ENCODE measurements at places on chromosomes 3 and 15.
A peak's percentile ranks its signal among the peaks of the same experiment; 100 is the strongest.

DNA sequence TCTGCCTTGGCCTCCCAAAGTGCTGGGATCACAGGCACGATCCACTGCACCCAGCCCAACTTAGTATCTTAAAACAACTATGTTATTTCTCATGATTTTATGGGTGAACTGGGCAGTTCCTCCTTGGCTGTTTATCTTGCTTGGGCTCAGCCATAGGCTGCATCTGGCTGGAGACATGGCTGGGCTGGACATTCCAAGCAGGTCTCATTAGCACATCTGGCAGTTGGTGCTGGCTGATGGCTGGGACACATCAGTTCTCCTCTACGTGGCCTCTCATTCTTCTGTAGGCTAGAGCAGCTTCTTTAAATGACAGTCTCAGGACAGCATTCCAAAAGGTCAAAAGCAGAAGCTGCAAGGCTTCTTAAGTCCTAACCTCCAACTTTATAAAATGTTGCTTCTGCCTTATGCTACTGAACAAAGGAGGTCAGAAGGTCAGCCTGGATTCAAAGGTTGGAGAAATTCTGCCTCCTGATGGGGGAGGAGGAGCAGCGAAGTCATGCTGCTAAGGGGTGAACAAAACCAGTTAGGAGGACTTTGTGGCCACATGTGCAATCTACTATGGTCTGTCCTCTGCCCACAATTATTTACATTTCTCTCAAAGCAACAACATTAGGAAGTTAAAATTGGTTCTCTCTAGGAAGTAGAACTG lies 144.0 kb downstream of the AQP9 start:
- DNase-seq: no peak

GRCh38 chr3:71400986-71401451 lies 182.5 kb downstream of the FOXP1 start:
- DNase-seq: no peak

DNA sequence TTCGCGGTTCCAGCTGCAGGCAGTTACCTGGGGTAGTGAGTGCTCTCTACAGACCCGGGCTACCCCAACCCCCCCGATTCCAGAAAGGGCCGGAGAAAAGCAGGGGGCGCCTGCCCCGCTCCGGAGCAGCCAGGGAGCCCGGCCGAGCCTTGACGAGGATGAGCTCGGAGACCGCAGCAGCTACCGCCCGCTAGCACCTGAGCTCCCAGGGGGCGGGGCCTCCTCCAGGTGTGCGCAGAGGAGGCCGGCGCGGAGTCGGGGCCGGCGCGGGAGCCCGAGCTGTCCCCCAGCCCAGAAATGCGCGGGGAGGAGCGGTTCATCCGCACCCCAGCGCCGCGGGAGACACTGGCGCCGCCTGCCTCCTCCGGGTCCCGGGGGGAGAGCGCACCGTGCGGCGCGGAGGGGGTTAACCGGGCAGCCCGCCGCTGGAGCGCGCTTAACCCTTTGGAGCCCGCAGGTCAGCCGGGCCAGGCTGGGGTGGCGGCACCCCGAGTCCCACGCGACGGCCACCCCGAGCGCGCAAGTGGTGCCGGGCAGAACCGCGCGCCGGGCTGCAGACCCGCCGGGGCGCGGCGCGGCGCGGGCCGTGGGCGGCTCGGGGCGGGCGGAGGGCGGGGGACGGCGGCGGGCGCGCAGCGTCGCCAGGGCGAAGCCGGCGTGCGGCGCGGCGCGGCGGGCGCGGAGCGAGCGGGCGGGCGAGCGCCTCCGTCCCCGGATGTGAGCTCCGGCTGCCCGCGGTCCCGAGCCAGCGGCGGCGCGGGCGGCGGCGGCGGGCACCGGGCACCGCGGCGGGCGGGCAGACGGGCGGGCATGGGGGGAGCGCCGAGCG lies at the start of gene CACNA1D:
Gene CACNA1D, plus strand, starts transcription at position 649 of the 829 bp plus-strand sequence. CDS start 556 bp downstream, outside the sequence.
- DNase-seq: peak; percentile 65

DNA sequence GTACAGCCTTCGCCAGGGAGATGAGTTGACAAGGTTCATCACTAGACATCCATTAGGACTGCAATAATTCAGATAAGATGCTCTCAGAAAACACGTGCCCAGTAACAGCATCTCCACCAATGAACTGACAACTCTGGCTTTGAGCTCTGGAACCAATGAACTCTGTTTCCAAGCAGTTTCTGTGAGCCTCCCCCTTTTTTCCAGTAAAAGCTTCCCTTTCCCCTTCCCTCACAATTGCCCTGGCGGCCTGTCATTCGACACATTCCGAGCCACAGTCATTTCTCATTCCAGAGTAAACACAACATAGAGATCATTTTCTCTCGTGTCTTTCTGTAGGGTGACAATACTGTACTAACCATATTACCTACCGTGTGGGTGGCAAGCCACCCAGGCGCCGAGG lies 3.6 kb downstream of the PLA2G4D start:
- no peak for DNase-seq

GRCh38 chr3:196440696-196441095 lies 8.5 kb upstream of the UBXN7 start:
- no peak for DNase-seq

GRCh38 chr3:155604967-155605366 lies 139.9 kb downstream of the PLCH1 start:
- DNase-seq: no peak

DNA sequence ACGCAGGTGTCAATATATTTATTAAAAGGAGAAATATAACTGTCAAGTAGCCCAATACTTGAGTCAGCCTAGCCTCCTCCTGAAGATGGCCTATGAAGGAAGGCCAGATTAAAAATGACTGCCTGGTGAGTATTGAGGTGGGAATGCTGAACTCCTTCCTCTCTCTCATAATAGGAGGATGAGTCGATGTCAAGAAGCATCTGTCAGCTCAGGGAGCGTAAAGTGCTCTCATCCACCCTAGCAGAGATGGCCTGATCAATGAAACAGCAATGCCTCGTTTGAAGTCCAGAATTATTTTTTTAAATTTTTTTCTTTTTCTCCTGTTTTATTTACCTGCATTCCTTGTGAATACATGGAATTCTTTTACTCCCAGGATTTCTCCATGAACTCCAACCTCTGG lies 58.3 kb downstream of the SCN10A start:
- no peak for DNase-seq

GRCh38 chr3:32423534-32423933 lies 31.9 kb downstream of the CMTM7 start:
- DNase-seq: no peak

DNA sequence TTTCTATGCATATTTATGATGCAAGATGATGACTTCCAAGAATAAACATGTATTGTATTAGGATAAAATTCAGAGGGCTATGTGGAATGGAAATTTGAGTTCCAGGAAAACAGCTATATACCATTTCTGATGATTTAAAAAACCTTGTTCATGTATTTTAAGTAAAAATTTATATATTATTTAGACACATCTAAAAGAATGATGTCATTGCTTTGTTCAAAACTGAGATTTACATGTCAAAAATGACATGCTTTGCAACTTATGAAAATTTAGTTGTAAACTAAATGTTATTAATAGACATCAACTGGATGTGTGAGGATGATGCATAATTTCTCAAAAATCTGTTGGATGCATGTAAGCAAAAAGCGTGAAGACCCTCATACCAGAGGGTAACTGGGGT lies 2.3 kb downstream of the STARD5 start:
- DNase-seq: no peak

DNA sequence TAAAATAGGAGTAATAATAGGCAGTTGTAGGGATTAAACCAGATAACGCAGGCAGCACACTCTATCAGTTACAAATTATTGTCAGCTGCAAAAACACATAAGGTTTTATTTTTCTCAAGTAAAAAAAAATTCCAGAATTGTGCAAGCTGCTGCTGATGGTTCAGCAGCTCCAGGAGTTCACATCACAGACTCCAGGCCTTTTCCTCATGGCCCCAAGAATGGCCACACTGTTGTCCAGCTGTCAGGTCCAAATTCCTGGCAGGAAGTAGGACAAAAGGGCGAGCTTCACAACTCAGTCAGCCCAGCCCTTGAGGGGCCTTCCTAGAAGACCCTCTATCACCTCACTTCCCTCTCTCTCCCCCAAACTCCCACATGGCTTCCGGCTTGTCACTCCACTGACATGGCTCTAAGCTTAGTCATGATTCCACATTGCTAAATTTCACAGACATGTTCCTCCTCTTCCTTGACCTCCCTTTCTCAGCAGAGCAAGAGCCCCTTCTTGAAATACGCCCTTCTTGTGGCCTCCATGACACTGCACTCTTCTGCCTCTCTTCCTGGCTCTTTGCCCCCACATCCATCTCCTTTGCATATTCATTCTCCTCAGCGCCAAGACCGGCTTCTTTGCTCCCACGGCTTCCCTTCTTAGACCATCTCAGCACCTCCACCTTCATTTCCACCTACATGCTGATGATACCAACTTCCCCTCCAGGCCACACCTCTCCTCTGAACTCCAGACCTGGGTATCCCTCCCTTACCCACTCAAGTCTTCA lies 27.4 kb upstream of the FAM174B start:
- DNase-seq: no peak

DNA sequence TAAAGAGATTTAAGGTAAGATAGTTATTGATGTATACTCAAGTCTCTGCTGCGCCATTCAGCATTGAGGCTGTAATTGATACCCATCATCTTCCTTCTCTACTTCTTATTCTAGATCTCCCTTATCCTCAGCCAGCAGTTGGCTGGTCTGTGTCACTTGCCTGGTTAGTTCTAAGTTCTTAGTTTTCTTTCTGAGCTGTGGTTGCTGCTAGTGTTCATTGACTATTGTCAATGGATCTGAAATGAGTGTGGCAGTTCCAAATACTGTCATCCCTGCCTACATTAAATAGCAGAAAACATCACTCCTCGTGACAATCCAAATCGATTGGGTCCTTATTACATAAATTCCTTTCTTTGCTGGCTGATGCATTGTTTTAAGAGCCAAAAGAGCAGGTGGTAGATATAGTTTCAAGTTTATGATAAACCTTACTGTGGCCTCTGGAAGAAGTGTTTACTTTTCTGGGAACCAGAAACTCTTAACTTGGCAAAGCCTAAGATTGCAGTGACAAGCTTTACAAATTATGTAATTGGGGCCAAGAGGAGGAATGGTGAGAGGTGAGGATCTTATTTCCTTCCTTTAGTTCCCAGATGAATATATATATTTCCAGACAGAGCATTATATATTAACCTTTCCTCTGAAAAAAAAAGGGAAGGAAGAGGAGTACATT lies 168.0 kb downstream of the GMNC start:
- no peak for DNase-seq

DNA sequence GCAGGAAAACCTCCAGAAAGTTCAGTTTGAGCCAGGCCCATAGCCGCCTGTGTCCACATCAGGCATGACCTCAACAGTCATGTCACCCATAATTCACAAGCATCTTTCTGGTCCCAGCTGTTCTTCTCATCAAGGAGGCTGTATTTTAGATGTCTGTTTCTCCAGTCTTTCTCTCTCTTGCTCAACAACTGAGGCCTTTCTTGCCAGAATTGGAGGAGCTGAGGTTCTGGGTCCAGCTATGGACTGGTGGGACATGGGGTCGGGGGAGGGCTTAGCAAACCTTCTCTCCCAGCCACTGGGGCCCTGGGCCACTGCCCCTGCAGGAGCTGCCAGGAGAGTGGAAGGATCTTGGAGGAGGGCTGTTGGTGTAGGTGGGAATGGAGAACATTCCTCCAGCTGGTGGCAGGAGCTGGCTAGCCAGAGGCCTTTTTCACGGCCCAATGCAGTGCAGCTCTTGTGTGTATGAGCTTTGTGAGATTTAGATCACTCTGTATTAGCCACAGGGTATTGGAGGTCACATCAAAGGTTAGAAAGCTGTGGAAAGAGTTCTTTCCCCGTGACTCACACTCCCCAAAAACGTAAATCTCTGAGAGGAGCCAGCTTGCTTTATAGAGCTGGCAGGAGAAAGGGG lies 23.5 kb downstream of the MAGEF1 start:
- no peak for DNase-seq

- no peak for DNase-seq
Measured at GRCh38 chr15:88479169-88479568, 11.7 kb downstream of the MRPS11 start.

GRCh38 chr3:110178965-110179364 lies 841.6 kb upstream of the DPPA4 start:
- DNase-seq: no peak

GRCh38 chr15:26887926-26888666 lies 21.2 kb downstream of the GABRA5 start:
- DNase-seq: no peak

GRCh38 chr3:192802957-192803899 lies 75.9 kb upstream of the FGF12 start:
- no peak for DNase-seq

GRCh38 chr3:142808103-142808917 lies 80.6 kb downstream of the PCOLCE2 start:
- no peak for DNase-seq

GRCh38 chr3:32551496-32551895 lies 19.2 kb downstream of the DYNC1LI1 start:
- DNase-seq: no peak

- DNase-seq: no peak
Measured at GRCh38 chr3:184409331-184409926, 29.6 kb downstream of the CHRD start.

DNA sequence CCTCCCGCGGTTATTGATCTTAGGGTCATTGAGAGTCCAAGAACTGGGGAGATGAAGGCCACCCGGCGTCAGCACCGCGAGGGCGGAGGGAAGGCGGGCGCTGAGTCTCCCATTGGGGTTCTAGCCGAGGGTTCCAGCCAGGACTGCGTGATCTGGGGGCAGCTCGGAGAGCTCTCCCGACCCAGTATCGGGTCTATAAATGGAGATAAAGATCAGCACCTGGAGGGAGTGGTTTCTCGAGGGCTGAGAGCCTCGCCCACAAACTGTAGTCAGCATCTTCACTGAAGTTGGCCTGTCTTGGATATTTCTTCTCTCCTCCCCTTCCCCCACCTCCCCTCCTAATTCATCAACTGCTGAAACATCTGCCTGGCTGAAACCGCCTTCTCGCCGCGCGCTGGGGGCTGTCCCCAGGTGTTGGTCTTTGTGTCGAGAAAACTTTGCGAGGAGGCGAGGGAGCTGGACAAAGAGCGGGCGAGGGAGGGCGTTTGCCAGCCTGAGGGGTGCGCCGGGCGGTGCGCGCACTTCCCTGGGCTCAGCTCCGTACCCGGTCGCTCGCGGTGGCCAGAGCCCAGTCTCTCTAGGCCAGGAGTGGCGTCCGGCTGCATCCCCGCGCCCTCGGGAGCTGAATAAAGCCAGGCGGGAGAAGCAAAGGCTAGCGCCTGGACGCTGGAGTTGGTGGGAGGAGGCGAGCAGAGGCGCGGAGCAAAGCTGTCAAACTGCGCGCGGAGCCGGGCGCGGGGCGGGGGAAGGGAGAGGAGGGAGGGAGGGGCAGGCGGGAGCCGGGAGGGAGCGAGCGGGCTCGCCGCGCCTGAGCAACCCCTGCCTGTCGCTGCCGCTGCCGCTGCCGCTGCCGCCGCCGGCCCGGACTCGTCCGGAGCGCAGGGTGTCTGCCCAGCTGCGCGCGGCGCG lies at the start of gene ST8SIA2:
Gene ST8SIA2, plus strand, starts transcription at position 811 of the 909 bp plus-strand sequence. CDS start 184 bp downstream, outside the sequence.
- no peak for DNase-seq

GRCh38 chr3:150734795-150735119 lies 28.2 kb downstream of the SIAH2 start:
- no peak for DNase-seq

DNA sequence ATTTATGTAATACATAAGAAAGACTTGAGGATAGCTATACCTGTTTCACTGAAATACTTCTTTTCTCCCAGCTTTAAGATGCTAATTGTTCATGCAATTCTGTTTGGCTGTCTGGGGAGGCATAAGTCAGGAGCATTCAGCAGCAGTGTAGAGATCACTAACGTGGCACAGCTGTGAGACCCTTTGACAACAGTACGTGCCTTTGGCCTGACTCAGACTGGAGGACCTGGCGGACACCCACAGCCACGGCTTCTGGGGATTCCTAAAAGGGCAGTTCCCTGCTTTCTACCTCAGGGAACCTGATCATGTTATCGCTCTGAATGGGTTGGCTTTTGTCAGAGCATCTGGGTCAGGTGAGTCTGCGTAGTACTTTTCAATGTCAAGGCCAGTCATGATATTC lies 295.0 kb upstream of the ICE2 start:
- no peak for DNase-seq
